ENCODE measurements at places on chromosomes 16 and 17.

GRCh38 chr17:17345686-17346427 lies 42.7 kb downstream of the NT5M start:
- no peak for DNase-seq

DNA sequence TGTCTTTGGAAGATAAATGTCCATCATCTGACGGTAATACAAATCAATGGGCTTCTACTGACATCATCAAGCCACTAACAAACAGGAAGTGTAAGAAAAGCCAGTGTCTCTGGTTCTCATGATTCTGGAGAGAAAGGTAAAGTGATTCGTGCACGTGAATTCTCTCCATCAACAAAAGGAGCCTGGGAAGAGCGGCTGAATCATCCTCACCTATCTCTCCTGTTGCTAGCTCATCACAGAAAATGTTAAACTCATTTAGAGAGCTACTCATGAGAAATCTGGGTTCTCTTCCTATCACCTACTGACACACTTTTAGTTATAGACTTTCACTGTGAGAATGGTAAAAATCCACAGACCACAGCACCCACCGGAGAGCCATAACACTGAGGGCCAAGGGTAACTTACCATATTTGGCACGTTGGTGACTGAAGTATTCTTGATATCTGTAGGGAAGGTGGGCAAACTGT lies 70.3 kb downstream of the CREBBP start:
- no peak for DNase-seq

GRCh38 chr17:74779501-74779900 lies 3.4 kb upstream of the NAT9 start:
- DNase-seq, result no peak

DNA sequence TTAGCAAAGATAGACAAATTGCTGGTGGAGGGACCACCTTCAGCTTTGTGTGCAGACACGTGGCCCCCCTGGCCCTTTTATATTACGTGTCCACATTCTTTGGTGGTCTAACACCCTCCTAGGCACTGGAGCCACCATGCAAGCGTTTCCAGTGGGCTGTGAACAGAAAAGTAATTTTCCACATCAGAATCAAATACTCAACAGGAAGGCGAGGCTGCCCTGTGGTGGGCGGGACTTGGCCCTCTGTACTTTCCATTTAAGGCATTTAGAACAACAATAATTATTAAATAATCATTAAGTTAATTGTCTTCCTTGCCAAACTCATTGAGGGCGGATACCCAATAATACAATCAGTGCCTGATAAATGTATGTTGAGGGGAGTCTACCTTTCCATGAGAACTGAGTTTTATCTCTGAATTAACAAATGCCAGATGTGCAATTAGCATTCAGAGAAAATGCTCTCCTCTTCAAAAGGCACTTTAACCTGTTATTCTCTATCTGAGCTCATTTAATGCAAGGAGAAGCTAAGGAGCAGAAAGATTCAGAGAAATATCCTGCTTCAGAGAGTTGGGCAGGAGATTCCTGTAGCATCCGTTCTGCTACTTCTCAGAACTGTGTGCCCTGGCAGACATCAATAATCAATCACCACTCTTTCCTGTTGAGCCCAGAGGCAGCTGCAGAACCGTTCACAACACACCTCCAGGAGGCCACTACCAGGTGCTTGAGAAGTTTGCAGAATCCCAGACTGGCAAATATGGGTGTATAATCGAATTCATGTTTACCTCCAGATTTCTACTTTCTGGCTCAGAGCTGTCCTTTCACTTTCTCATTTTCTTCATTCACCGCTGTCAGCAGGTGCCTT lies 109.4 kb downstream of the CMIP start:
- no peak for DNase-seq

DNA sequence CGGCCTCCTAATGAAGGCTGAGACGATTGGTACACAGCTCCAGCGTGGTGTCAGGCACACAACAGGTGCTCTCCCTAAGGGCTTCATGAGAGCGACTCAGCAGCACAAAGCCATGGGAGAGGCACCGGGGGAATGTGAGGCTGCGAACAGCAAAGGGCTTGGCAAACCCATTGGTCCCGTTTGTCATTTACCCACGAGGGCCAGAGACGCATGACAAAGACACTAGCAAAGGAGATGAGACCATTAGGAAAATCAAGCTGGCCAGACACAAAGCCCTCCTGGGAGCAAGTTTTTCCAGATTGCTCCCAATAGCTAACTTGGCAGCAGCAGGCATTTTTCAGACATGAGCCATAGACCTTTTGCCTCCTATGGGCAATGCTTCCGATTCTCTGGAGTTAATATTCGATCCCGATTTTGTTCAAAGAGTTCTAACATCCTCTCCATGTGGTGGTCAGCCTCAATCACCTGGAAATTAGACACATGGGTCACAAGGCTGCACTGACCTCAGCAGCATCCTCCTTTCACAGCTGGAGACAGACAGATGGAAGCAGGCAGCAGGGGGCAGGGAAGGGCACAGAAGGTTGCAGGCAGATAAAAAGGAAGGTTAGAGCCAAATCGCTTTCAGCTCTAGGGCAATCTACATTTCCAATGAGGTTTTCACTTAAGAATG lies 38.2 kb downstream of the TK2 start:
- DNase-seq, result no peak

- peak; percentile 56 for DNase-seq
Observed at GRCh38 chr17:17819561-17819995, 17.2 kb downstream of the SREBF1 start.

Measured in naive thymus-derived CD8-positive, alpha-beta T cell (primary cell).